ENCODE measurements at places on chromosomes 1 and 21. TPM values are rescaled to one million over a fixed set of nuclear protein-coding genes. Genes with fewer than 3 reads are reported as not detected.

- no peak for DNase-seq
Measured at GRCh38 chr1:24535021-24535424, 20.9 kb upstream of the NCMAP start.

DNA sequence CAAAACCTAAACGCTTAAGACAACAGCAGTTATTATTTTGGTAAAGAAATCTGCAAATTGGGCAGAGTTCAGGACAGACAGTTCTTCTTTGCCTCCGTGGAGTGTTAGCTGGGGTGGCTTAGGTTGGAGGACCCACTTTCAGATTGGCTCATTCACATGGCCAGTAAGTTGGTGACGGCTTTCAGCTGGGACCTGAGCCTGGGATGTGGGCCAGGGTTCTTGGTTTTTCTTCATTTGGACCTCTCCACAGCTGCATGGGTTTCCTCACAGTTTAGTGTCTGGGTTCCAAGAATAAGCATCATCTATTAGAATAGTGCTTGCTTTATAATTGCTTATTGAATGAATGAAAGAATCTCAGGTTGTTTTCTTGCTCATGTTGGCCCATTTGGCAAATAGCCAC lies 72.2 kb downstream of the ATF6 start:
- no peak for DNase-seq

- no peak for DNase-seq
Measured at GRCh38 chr1:173960625-173961024, 43.5 kb upstream of the SERPINC1 start.

- DNase-seq, result no peak
Measured at GRCh38 chr21:40688106-40688864, 158.7 kb downstream of the DSCAM start.

DNA sequence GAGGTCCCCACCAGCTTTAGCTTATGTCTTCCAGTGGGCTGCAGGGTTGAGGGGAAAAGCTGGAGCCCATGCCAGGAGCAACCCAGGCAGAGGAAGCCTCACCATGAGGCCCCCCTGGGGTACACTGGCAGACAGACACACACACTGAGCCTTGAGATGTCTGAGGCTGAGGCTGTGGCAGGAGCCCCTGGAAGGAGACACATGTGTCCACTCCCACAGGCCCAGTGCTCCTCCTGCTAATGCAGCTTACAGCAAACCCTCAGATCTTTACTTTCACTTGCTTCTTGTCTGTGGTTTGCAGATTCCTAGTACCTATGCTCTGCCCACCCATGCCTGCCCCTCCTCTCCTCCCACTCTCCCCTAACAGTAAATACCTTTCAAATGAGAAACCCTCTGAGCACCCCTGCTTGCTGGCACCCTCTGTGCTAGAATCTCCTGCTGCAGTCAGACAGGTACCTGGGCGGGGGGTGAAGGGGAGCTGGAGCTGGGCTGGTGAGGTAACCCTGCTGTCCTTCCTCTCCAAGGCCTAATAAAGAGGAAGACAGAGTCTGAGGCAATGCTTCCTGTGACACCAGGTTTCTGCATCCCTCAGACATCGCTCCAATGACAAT lies 63.4 kb upstream of the NEK2 start:
- no peak for DNase-seq

GRCh38 chr1:13836136-13836535 lies 136.1 kb downstream of the PRDM2 start:
- no peak for DNase-seq

GRCh38 chr1:37596182-37596667 lies 488 bp upstream of the GNL2 start:
- DNase-seq, result no peak

DNA sequence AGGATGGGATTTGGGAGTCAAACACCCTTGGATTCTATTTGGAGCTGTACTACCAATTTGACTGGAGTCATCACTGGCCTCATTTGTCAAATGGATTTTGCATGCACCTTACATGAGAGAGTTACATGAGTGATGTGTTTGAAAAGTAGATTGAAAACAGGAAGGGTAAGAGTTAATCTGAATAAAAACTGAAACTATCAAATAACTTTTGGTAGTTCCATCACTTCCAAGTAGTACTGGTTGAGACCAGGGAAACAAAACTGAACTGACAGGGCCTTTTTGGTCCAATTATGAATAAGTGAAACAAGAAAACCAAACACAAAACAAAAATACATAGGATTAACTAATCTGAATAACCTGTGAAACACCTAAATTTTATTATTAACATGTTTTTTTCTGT lies 30.2 kb downstream of the NUCKS1 start:
- DNase-seq, result no peak

DNA sequence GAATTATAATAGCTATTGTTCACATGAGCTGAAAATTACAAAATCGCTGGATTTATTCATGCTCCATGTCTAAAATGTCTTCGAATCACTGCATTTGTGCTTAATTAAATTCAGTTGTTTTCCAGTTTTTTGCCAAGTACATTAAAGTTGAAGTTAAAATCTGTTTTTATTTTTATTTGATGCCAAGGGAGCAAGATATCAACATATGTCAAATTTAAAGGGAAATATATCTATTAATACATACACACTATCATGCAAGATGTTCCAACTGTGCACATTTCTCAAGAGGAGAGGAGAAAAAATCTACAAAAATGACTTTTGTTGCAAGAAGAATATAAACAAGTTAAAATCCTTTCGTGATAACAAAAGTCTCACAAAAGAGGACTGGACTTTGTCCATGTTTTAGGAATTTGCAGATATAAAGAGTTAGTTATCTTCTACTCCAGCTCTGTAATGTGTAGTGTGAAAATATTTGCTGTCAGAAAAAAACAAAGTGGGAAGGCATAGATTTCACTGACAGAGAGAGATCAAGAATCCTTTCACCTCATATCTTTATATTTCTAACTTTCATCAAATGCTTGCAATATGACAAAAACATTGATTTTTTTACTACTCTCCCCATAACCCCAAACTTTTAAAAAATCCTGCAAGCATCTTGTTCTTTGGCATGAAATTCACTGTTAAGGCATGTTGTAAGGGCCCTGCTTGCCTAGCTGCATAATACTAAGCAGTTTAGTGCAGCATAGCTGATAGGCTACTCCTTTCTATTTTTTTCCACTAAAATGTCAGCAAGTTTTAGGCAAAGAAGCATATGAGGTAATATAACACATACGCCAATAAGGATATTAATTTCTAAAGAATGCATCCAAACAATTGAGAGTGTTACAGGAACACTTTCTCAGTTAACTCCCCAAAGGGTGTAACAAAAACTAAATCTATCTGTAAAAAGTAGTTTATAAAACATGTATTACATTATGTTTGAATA lies 340.2 kb upstream of the ADAMTS5 start:
- no peak for DNase-seq

- no peak for DNase-seq
Measured at GRCh38 chr21:26914557-26914956, 52.3 kb downstream of the ADAMTS5 start.

DNA sequence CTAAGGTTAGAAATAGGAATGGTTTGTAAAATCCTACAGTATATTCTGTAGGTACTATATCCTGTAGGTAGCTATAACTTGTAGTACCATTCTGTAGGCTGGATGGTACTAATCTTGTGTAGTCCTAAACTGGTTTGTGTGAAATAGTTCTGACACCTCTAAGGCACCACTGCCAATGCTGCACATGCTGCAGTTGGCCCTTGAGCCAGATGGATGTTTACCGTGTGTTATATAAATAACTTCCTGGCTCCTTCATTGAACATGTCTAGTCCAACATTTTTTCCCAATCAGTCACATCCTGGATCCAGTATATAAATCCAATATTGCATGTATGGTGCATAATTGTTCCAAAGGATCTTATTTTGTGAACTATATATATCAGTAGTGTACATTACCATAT lies 89.5 kb upstream of the GNG4 start:
- DNase-seq, result no peak

GRCh38 chr21:41418956-41419680 lies 6.9 kb upstream of the MX1 start:
- peak; percentile 51 for DNase-seq

GRCh38 chr1:160404094-160404493 lies 3.7 kb downstream of the VANGL2 start:
- DNase-seq, result peak; percentile 60

DNA sequence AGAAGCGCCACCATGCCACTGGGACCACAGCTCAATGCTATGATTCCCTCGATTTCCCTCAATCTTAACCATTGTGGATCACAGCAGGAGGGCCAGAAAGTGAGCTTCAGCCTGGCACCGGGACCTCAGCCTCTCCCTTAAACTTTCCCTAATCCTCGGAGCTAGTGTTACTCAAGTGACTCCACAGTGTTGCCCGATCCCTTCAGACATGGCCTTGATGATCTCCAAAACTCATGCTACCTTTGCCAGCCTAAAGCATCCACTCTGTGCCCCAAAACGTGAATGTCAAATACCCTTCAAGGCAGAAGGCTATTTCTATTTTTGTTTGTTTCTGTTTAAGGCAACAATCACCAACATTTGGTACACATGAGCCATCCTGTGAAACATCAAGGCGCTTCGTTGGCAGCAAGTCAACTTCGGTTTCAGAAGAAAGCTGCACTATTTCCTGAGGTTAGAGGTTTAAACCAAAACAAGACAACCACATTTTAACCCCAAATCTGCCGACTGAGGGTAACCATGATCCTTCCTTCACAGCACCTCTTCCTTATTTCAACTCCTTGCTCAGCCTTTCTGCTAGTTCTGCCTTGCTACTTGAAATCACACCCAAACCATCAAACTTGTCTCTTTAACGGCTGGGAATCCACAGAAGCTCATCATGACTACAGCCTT lies 94.4 kb upstream of the KRTAP19-8 start:
- DNase-seq, result no peak

- DNase-seq, result no peak
Measured at GRCh38 chr1:227323171-227323966, 5.1 kb upstream of the CDC42BPA start.

- DNase-seq, result no peak
Measured at GRCh38 chr1:36652586-36652985, 169.9 kb upstream of the CSF3R start.

DNA sequence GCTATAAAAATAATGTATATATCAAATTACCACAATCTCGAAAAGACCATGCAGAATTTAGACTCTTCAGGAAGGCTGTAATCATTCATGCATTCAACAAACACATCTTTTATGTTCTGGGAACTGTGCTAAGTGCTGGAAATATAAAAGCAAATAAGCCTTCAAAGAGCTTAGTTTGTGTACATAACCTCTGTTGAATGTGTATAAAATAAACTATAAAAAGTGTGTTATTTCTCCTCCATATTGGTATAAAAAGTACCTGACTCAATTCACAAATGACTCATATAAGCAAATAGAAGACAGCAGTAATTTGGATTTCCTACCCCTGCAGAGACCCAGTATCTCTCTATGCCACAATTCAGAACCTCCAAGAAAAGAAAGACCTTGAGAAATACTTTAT lies 36.8 kb downstream of the RAB3GAP2 start:
- DNase-seq, result no peak

GRCh38 chr1:39177706-39178105 lies 26.8 kb upstream of the MACF1 start:
- no peak for DNase-seq

DNA sequence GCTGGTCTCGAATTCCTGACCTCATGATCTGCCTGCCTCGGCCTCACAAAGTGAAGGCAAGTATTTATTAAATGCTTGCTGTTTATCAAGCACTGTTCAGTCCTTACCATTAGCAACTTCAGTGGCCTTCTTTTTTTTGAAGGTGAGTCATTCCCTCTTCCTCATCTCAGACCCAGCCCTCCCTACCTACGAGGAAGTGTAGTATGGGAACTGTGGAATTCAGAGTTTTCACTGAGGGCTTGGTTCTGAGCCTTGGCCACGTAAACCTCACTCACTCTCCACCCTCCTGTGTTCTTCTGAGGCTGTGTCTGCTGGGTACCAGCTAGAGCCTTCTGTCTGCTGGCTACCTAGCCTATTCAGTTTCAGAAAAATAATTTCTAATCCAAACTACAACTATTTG lies 218.3 kb upstream of the SGIP1 start:
- DNase-seq, result no peak

- DNase-seq, result no peak
Measured at GRCh38 chr1:53662169-53662568, 76.8 kb downstream of the GLIS1 start.

- DNase-seq, result no peak
Measured at GRCh38 chr1:193462629-193463320, 276.4 kb upstream of the B3GALT2 start.

GRCh38 chr21:41032541-41032940 lies 135.4 kb upstream of the BACE2 start:
- DNase-seq, result no peak

Gene HES3
- total RNA-seq, result not detected

Gene C1orf56
- 5.2 TPM for total RNA-seq

Gene MIXL1
- total RNA-seq, result 0.18 TPM

Gene DAB1
- total RNA-seq, result 0.27 TPM

Gene UBL4B
- total RNA-seq, result not detected

Gene NCAM2
- 135 TPM for total RNA-seq

Gene FAM3B
- total RNA-seq, result not detected
